ENCODE measurements at places on chromosomes 2 and 18. TPM values are rescaled to one million over a fixed set of nuclear protein-coding genes. Genes with fewer than 3 reads are reported as not detected.

GRCh38 chr18:35861367-35862118 is 110.9 kb upstream of the RMP24 start:
- H3K4me3 ChIP-seq, result no peak overlapping the region
- no peak for DNase-seq
- H3K4me1 ChIP-seq, result peaks cover 4% of the 10 kb centered on the region
- peaks cover 2% of the 10 kb centered on the region for H3K36me3 ChIP-seq
- no peaks in the 10 kb centered on the region for H3K27me3 ChIP-seq

DNA sequence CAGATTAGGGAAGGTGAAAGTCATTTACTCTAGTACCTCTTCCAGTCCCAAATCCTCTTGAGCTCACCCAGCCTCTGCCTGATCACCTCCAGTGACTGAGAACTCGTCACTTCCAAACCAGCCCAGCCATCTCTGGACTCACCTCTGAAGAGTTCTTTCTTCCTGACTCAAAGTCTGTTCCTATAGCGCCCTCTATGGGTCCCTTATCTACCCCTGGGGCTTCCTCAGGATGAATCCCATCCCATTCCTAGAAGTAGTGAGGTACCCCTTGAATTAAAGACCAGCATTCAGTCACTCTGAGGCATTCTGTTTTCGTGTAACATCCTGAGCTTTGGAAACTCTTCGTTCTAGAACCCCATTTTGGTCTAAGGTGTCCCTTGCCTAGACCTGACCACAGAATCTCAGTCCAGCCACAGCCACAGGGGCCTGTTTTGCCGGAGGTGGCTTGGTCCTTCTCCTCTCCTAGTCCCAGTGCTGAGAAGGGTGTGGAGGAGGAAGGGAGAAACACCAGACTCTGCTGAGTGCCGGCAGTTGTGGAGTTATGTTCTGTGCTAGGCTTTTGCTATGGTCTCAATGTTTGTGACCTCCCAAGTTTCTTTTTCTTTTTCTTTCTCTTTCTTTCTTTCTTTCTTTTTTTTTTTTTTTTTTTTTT is 32.7 kb downstream of the SIX3 start:
- DNase-seq, result peak; percentile 74
- H3K36me3 ChIP-seq, result no peaks in the 10 kb centered on the region
- no peaks in the 10 kb centered on the region for H3K27me3 ChIP-seq
- peaks cover 19% of the 10 kb centered on the region for H3K4me1 ChIP-seq
- H3K4me3 ChIP-seq, result no peak overlapping the region
- no peak overlapping the region for H3K27ac ChIP-seq

DNA sequence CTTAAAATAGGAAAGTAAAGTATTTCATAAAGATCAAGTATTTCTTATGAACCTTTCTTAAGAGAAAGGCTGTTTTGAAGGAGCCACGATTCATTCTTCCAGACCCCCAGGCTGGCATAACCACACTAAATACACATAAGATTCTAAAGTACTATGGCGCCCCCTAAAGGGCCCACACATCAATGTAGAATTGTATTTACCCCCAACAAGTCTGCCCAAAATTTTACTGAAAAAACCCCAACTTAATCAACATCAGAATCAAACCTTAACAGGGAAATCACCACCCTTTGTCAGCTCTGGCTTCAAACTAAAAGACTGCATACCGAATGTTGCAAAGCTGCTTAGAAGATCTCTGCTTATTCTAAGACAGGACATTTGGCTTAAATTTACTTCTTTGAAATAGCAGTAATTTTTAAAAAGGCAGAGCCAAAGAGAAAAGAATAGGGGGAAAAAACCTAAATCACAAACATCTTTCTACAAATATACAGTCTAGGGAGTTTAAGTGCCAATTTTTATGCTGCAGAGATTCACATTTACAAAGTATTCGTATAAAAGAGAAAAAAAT is 20.4 kb upstream of the BCL2 start:
- no peaks in the 10 kb centered on the region for H3K27me3 ChIP-seq
- H3K27ac ChIP-seq, result no peak overlapping the region
- no peak for DNase-seq
- H3K4me3 ChIP-seq, result no peak overlapping the region

Gene TRIM43
- not detected for total RNA-seq

Gene PIEZO2
- 14.7 TPM for total RNA-seq

DNA sequence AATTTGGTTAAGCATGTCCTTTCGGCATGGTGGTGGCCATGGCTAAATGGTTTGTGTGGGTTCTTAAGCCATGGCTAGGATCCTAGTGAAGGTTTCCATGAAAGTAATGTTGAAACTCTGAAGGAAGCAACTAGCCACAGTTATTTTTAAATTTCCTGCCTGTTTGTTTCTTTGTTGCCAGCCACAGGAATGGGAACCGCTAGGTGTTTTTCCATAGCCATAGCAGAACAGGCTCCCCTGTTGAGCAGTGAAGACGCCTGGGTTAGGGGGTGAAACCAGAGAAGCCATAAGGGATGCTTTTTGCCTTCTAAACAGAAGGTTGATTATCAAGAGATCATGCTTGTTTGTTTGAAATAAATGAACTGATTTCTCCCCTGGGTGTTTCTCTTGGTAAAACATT is 60.1 kb upstream of the CHMP1B start:
- no peak overlapping the region for H3K27ac ChIP-seq
- peaks cover 8% of the 10 kb centered on the region for H3K4me1 ChIP-seq
- H3K27me3 ChIP-seq, result no peaks in the 10 kb centered on the region
- H3K36me3 ChIP-seq, result no peaks in the 10 kb centered on the region
- H3K4me3 ChIP-seq, result no peak overlapping the region

DNA sequence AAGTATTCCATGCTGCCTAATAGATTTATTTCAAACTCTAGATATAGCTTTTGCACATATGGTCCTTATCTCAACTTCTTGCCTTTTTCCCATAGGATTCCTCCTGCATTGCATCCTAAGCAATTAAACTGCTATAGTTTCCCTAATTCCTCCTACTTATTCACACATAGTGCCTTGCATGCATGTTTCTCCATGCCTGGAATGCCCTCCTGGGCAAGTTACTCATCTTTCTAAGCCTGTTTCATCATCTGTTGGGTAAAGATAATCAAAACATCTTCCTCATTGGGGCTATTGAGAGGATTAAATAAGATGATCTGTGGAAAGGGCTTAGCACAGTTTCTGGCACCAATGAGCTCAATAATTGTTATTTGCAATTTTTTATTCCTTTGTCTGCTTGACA is 726.5 kb downstream of the SLC4A3 start:
- no peak overlapping the region for H3K27ac ChIP-seq
- H3K4me3 ChIP-seq, result no peak overlapping the region
